Posterior vena cava (tissue), 2 donors: ENCODE measurements at places on chromosomes 7 and 10.

- no peak for DNase-seq
These were observed 12.9 kb downstream of the COL17A1 start for GRCh38 chr10:104072786-104073185.

GRCh38 chr7:101833799-101834198 lies 16.4 kb downstream of the CUX1 start:
- DNase-seq = peak; percentile 55

DNA sequence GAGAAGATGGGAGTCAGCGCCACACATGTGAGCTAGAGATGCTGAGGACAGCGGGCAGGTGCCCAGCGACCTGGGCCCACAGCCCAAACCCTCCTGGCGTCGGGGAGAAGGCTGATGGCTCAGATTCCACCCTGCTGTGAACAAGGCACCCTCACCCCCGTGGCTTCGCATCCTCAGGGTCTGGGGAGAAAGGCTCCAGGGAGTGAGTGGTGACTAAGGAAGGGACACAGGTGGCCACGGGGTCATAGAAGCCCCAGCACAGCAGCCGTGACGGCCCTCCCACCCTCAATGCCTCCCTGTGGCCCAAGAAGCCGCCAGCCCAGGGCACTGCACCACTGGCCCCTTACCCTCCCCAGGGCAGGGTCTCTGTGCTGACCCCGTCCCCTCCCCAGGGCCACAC lies 19.6 kb downstream of the INTS1 start:
- no peak for DNase-seq

DNA sequence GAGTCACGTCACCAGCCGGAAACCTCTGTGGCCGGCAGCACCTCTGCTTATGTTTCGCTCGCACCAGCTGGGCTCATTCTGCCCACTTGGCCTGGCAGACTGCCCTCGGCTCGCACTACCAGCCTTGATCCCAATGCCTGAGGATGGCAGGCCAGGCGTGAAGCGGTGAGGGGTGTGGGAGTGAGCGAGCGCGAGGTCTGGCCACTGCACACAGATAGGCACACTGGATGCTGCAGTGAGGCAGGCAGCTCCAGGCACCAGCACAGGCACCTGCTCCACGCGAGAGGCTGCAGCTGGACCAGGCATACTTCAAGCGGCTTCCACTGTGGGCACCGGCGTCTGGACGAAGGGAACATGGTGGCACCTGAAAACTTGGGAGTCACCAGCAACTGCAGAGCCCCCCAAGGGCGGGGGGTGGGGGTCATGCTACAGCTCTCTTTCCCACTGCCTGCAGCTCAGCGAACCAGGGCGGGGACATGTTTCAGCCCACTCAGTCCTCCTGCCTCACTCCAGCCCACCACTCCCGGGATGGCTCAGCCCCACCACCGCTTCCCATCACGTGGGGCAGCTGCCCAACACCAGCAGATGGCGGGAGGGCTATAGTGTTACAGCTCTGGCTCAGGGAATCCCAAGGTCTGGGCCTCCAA lies 5.4 kb upstream of the DMTF1 start:
- DNase-seq = peak; percentile 68

DNA sequence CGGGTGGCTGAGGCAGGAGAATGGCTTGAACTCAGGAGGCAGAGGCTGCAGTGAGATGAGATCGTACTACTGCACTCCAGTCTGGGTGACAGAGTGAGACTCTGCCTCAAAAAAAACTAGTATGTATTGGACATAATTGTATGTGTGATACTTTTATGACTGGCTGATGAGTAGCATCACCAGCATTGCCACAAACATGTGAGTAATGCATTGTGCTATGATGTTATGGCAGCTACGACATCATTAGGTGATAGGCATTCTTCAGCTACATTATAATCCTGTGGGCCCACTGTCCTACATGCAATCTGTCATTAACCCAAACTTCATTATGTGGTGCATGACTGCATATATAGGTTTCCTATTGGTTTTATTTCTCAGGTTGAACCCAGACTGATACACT lies 352.4 kb downstream of the GALNT17 start:
- no peak for DNase-seq

- no peak for DNase-seq
These were observed 133.3 kb downstream of the ICA1 start for GRCh38 chr7:8128449-8129317.

GRCh38 chr7:128844777-128845311 lies 14.6 kb downstream of the FLNC start:
- no peak for DNase-seq

DNA sequence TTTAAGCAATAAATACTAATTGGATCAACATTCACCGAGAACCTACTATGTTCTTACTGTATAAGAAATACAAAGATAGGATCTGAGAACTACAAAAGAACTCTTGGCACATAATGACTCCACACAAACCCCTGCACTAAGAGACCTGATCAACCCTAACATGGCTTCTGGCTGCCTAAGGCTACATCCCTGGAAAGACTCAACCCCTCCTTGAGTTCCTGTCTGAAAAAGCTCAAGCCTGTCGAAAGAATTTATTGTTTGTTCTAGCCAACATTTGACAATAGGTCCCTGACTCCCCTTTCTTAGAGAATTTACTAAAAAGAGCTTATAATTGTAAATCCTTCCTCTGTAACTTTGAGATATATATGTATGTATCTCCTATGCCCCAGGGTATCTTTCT lies 125.3 kb upstream of the SGCE start:
- DNase-seq = no peak

DNA sequence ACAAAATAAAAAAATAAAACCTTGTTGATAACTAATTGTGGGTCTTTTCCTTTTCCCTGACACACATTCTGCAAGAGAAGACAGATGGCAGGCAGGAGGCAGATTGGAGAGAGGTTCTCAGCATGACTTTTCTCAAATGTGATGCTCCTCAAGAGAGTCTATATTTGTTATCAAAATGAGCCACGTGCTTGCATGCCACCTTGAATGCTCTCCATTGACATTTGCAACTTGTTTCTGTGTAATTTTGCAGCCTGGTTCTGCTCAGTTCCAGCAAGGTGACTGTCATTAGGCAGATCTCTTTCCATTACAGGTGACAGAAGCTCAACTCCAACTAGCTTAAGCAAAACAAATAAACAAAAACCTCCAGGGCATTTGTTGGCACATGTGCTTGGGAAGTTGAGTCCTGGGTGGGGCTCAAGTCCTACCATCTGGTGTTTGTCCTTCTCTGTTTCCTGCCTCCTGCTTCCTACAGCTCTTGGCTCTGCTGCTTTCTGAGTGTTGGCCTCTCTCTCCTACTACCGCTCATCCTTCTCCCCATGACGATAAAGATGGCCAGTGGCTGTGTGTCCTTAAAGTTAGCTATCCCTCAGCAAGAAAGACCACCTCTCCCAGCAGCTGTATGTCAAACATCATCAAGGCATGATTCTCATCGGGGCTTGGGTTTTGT lies 56.7 kb downstream of the GRK5 start:
- no peak for DNase-seq

GRCh38 chr10:110067960-110068770 lies 60.4 kb downstream of the ADD3 start:
- no peak for DNase-seq

GRCh38 chr10:54833029-54833428 lies 32.0 kb upstream of the PCDH15 start:
- no peak for DNase-seq

- DNase-seq = no peak
These were observed 112.6 kb downstream of the EEPD1 start for GRCh38 chr7:36265680-36266079.

DNA sequence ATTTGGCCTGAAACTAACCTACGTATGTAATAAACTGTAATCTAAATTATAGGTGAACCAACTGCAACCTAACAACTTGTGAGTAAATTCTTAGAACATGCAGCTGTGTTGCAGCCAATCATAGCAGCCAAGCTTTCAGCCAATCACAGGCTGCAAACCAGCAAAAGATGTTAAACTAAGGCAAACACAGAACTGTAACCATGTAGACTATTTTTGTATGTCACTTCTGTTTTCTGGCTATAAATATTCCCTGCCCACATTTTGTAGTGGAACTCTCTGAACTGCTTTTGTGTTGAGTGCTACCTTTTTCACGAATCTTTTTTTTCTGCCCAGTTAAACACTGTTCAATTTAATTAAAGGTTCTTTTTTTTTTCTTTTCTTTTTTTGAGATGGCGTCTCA lies 28.2 kb upstream of the ZPBP start:
- no peak for DNase-seq

GRCh38 chr10:109047856-109048255 lies 875.5 kb downstream of the XPNPEP1 start:
- no peak for DNase-seq

DNA sequence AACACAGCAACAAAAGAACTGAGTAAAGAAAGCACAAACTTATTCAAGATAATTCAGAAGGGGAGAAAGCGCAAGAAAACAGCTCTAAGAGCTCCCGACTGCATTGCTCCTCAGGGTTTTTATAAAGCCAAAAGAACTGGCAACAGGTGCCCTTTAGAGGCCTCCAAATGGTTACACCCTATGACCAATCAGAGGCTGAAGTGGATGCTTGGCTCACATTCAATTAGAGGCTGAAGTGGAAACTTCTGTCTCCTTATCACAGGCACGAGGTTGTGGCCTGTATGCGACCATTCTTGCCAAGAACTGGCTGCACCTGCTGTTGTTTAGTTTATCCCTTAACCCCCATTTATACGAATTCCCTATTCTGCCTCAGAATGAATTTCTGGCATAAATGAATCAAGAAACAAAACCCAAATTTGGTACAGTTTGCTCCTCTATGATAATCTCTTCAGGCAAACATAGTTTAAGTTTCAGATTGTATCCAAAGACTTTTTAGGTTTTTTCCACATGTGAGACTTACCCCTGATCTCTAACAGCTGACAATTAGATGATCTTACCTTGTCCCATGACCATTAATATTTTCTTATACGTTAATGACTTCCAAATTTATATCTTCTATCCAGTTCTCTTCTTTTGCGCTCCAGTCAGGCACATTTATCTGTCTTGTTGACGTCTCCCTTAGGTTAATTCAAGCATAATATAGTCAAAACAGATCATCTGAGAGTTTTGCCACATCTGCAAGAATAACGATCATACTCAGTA lies 504.8 kb downstream of the NXPH1 start:
- no peak for DNase-seq

DNA sequence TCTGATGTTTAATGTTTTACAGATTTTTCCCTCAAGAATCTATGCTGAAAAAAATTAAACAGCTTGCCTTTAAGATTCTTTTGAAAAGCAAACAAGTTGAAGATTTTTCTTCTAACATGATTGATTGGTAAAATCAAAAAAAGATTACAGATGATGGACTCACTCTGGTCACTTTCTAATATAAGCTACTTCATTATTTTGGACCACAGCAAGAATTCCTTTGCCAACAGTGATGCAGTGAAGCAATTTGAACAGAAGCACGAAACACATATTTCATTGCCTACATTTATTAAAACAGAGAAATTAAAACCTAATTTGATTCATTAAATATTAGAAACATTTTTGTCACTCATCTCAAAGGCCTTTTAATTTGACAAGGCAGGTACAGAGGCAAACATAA lies 82.1 kb upstream of the SGCE start:
- DNase-seq = no peak

DNA sequence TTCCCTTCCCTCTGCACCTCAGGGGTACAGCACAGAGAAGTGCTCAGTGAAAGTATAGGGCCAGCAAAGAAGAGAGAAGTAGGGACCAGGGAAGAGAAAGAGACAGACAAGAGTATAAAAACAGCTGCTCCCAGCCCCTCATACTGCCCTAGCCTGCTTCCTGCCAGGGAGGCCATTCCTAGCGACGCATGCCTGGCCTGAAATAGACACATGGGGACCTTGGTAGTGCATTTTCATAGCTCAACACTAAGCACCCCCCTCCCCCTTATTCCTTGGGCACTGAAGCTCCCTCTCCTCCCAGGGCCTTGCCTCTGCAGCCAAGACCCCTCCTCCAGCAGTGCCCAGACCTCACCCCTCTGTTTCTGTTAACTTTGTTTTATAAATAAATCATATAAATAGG lies 64.7 kb downstream of the ZMIZ1 start:
- DNase-seq = no peak

DNA sequence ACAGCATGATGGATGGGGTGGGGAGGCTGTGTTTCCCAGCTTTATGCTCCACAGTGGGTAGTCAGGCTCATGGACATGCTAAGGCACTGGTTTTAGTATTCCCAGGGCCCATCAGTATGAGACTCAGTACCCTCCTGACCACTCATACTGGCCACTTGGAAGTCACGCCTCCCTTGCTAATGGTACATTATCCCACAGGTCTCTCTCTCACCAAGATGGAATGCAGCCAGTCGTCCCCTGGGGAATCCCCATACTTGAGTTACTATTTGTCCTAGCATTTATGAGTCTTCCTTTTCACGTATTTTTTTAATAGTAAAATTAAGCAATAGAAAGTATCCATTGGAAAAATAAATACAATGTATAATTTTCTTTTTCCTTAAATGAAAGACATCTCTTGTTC lies 80.6 kb upstream of the TBX20 start:
- no peak for DNase-seq

GRCh38 chr7:134875867-134876266 lies 96.4 kb downstream of the CALD1 start:
- DNase-seq = no peak

GRCh38 chr7:71325151-71325550 lies 193.2 kb downstream of the GALNT17 start:
- no peak for DNase-seq

DNA sequence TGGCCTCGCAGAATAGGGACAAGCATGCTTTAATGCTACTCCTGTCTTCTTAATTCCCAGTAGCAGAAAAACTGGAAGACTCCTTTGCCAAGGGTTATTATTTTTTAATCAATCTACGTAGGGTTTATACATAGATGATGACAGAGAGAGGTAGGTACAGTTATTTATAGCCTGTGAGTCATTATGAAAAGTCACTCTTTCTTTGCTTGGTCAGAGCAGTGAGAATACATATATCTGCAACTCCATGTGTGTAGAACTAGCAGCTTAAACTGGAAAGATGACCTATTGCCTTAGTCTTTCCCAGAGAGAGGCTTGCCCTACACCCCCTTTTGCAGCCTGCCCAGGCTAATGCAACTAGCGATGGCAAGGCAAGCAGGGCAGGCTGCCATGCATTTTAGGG lies 1050.6 kb downstream of the NRG3 start:
- no peak for DNase-seq

DNA sequence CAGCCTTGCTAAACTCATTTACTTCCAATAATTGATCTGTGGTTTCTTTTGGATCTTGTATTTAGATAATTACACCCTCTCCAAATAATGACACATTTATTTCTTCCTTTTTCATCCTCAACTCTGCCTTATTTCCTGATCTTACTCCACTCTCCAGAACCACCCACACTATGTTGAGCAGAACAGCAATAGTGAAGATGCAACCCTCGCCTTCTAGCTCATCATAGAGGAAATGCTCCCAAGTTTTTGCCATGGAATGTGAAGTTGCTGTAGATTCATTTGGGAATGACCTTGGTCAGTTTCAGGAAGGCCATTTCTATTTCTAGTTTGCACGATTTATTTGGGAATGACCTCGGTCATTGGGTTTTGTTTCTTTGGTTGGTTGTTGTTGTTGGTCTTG lies 314.0 kb downstream of the PAXIP1 start:
- DNase-seq = no peak

- no peak for DNase-seq
These were observed 36.0 kb downstream of the CCNY start for GRCh38 chr10:35372329-35372728.
